AG20443 (cell line): ENCODE measurements at places on chromosomes 12 and 14.

DNA sequence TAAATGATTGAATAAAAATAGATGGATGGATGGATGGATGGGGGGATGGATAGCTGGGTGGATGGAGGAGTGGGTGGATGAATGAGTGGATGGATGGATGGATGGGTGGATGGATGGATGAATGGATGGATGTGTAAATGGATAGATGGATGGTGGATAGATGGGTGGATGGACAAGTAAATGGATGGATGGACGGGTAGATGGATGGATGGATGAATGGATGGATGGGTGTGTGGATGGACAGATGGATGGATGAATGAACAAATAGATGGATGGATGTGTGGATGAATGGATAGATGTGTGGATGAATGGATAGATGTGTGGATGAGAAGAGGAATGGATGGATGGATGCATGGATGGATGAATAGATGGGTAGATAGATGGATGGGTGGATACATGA is 490.8 kb downstream of the VRK1 start:
- no peak for DNase-seq

GRCh38 chr12:16618256-16618655 is 12.3 kb upstream of the LMO3 start:
- DNase-seq = no peak

DNA sequence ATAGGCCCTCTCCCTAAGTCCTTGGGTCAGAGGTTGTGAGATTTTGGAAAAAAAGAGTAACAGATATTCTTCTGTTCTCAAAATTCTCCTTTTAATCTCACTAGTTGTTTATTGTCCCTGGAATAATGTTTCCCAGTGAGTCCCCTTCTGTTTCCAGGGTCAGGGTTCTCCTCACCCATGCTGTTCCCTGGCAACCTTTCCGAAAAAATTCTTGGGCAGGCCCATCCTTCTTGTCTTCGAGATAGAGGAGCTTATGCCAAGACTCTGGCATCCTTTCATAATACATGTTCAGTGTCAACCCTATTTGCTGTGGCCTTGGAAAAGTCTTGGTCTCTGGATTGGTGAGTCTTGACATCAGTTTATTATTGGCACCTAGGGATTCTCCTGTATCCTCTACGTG is 212.4 kb upstream of the FAR2 start:
- no peak for DNase-seq

DNA sequence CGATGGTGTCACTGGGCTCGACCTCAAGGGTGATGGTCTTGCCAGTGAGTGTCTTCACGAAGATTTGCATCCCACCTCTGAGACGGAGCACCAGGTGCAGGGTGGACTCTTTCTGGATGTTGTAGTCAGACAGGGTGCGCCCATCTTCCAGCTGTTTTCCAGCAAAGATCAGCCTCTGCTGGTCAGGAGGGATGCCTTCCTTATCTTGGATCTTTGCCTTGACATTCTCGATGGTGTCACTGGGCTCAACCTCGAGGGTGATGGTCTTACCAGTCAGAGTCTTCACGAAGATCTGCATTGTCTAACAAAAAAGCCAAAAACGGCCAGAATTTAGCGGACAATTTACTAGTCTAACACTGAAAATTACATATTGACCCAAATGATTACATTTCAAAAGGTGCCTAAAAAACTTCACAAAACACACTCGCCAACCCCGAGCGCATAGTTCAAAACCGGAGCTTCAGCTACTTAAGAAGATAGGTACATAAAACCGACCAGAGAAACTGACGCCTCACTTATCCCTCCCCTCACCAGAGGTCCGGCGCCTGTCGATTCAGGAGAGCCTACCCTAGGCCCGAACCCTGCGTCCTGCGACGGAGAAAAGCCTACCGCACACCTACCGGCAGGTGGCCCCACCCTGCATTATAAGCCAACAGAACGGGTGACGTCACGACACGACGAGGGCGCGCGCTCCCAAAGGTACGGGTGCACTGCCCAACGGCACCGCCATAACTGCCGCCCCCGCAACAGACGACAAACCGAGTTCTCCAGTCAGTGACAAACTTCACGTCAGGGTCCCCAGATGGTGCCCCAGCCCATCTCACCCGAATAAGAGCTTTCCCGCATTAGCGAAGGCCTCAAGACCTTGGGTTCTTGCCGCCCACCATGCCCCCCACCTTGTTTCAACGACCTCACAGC is 717 bp downstream of the UBC start:
- DNase-seq = peak; percentile 25

DNA sequence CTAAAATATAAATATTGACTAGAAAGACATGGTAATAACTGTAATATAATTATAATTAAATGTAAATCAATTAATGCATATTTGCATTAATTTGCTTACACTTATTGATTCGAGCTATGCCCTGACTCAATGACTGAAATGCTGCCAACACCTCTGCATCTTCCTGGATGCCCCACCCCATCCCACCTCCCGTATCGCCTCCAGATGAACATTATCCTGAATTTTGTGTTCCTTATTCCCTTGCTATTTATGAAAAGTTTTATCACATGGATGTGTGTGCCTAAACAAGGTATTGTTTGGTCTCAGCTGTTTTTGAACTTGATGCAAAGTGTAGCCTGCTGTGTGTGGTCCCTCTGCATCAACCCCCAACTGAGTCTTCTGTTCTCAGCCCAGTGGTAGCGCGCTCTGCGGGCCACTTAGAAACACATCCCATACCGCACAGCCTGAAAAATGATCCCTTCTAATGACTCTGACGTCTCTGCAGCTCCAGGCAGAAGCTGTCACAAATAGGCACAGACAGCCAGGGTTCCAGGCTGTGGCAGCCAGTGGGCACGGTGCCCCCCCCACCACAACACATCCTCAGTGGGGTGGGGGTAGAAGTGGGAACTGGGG is 96.5 kb downstream of the PRMT8 start:
- DNase-seq = no peak

GRCh38 chr12:121391619-121392324 is 8.1 kb upstream of the RNF34 start:
- peak; percentile 66 for DNase-seq

- no peak for DNase-seq
These were observed 79.7 kb downstream of the EML1 start for GRCh38 chr14:99872786-99873440.

DNA sequence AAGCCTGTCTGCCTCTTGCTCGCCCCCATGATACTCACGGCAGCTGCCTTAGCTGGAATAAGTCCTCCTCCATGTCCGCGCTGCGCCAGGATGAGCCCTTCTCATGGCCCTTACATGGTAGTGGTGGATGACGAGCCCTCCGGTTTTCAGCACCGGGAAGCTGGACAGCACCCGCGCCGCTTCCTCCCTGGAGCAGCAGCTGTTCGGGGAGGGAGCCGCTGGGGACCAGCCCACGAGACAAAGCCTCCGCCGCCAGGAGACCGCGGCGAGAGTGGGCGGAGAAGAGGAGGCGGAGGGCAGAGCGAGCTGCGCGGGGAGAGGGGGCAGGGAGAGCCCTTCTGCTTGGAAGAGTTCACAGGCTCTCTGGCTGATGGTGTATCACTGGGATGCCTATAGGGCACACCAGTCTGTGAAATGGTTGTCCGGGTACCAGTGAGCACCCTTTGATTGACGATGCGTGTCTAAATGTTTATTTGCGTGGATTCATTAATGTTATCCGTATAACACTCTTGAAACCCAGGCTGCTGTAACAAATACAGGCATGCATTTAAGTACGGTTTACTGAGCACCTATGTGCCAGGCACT is at the start of gene SVOP:
Gene SVOP, minus strand, starts transcription at position 273 of the 585 bp plus-strand sequence. Its CDS starts 200 bp downstream, at position 73.
- peak; percentile 93 for DNase-seq

DNA sequence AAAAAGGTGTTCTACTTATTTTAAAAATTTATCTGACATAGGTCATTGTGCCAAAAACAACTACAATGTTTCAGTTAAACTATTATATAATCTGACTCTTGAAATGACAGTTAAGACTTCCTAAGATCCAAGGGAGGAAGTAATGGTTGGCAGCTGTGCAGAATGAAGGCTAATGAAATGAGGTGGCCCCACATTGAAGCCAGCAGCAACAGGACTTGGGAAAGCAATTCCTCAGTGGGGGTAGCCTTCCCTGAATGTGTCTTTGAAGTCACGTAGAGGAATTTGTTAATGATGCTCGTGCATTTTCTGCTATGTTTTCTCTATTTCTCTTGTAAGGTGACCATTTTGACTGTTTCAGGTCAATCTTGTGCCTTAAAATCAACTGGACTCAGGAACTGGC is 162.4 kb upstream of the DAAM1 start:
- DNase-seq = no peak

DNA sequence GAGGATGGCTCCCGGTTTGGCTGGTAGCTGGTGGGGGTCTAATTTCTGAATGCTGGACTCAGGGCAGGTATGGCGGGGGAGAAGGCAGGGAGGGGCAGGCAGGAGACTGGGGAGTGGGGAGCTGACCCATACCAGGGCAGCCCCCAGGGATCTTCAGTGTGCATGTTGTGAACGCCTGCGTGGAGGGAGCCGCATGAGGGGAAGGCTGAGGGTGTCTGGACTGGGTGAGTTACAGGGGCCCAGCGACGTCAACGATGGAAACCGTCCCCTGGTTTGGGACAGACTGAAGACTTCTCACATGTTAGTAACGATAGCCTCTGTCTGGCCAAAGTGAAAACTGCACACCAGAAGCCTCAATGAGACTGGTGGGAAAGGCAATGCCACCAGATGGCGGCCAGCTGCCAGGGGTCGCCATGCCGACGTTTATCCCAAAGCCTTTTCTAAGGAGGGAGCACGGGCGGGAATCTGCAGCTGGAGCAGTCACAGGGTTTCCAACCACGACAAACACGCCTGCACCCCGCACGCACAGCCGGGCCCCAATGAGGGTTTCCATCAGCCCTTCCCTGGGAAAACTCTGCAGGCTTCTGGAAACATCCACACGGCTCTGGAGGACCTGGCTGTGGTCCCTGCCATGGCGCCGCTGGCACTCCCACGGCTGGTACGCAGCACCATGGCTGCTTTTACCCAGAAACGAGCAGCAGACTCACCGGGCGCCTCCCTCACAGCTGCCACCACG is 14.0 kb downstream of the PGAM5 start:
- DNase-seq = peak; percentile 37

- DNase-seq = no peak
These were observed 275.7 kb downstream of the DAD1 start for GRCh38 chr14:22313172-22313801.

- no peak for DNase-seq
These were observed 11.6 kb upstream of the MGST1 start for GRCh38 chr12:16335838-16336237.

DNA sequence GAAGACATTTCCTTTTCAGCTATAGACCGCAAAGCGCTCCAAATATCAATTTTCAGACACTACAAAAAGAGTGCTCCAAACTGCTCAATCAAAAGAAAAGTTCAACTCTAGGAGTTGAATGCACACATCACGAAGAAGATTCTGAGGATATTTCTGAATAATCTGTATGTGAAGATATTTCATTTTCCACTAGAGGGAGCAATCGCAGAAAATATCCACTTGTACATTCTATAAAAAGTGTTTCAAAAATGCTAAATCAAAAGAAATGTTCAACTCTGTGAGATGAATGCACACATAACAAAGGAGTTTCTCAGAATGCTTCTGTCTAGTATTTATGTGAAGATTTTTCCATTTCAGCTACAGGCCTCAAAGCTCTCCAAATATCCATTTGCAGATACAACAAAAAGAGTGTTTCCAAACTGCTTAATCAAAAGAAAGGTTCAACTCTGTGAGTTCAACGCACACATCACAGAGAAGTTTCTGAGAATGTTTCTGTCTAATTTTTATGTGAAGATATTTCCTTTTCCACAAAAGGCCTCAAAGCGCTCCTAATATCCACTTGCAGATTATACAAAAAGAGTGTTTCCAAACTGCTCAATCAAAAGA is 643.8 kb upstream of the ALG10B start:
- DNase-seq = no peak

DNA sequence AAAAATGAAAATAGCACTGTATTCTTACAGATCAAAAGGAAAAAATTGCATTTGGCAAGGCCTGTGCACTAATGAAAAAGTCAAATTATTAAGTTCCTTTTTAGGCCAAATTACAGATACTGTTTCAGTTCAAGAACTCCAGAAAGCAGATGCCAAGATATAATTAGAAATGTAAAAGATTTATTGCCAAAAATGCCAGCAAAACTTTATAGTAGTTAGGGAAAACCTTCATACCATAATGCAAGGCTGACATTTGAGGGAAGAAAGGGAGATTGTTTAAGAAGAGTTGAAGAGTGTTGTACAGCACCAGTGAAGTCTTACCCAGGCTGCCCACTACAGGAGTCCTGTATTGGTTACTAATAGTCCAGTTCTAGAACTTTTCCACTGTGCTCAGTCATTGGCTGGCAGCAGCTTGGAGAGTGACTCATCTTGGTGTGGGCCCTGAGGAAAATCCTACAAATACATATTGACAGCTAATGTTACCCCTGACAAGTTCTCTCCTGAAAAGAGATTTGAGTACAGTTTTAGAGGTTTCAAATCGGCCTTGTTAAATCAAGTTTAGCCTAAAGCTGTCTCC is 600.4 kb downstream of the C12orf50 start:
- peak; percentile 8 for DNase-seq

DNA sequence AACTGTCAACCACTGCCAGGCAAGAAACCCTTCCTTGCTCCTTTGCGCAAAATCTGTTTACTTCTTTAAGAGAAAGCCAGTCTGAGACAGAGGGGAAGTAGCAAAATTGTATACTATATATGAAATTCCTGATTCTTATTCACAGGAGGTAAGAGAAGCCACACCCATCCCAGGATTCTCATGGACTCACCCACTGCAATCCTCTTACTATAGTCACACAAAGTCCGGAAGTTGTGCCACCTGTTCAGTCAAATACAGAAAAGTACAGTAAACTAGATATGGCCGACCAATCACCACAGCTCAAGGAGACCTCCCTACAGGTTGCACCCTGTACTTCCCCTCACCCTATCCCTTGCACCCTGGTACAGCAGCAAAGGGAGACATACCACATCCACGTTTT is 2.9 kb downstream of the PRMT5 start:
- DNase-seq = no peak

- no peak for DNase-seq
These were observed 71.7 kb upstream of the PRICKLE1 start for GRCh38 chr12:42660968-42661937.

GRCh38 chr12:119446459-119446858 is 111.9 kb downstream of the CCDC60 start:
- no peak for DNase-seq

DNA sequence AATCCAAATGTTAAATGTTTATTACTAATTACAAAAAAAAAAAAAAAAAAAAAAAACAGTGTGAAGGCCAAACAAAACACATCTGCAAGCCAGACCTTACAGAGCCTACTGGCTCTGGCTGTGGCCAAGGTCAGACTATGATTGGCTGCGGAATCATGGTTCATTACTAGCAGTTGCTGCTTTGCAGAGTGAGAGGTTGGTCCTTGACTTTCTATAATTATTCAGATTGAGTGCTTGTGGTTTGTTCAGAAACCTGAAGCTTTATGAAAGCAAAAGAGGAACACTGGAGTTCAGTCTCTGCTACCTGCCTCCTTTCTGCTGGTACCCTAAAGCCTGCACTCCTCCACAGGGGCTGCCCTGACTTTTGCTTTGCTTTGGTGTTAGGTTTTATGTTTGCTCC is 550.9 kb downstream of the BCL11B start:
- no peak for DNase-seq

DNA sequence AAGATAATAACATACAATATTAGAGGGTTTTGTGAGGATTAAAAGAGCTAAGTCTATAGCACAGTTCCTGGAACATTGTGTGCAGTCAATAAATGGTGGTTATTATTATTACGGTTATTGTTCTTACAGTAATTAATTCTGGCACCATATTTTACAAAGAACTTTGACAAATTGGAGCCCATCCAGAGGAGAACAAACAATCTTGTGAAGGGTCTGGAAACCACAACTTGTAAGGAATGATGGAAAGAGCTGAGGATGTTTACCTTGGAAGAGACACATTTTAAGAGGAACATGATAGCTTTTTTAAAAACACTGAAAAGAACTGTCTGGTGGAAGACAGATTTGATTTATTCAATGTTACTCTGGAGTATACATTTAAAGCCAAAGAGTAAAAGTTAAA is 150.5 kb upstream of the KRR1 start:
- no peak for DNase-seq
